ENCODE measurements at places on chromosomes 11 and 22.

- DNase-seq, result no peak
These were observed 219.9 kb downstream of the HIPK3 start for GRCh38 chr11:33476945-33477606.

GRCh38 chr11:94400050-94400449 lies 1.2 kb downstream of the GPR83 start:
- DNase-seq, result no peak

GRCh38 chr11:105268404-105269062 lies 129.0 kb upstream of the CARD18 start:
- no peak for DNase-seq

DNA sequence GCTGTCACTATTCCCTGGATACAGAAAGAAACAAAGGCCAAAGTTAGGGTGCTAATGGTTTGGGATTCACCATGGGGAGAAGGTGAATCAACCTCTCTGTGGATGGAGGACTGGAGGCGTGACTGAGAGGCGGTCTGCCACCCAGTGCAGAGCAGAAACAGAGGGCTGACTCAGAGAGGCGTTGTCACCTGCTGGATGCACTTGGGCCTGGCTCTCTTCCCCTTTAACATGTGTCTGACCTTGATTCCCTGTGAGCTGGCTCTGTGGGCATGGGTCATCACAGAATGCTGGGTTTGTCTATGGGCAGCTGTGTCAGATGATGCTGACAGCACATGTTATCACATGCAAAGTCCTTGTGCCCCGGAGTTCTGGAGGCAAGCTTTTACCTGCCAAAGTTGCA lies 75.9 kb downstream of the LDLRAD3 start:
- DNase-seq, result no peak

- no peak for DNase-seq
These were observed 51.4 kb downstream of the CDON start for GRCh38 chr11:126011265-126011664.

DNA sequence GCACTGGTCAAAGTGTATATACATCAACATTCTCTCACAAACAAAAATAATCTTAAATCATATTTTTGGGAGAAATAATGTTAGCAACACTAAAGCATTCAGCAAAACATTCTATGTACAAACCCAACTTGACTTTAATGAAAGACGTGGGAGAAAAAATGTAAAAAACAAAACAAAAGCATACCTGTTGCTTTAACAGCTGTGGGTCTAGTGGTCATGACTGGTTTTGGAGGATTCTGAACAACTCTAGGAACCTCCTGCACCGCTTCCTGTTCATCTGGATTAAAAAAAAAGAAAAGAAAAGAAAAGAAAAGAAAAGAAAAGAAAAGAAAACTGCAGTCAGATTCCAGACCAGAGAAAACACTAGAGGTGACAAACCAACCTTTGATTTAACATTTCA lies 2.1 kb downstream of the FNBP4 start:
- DNase-seq, result no peak

DNA sequence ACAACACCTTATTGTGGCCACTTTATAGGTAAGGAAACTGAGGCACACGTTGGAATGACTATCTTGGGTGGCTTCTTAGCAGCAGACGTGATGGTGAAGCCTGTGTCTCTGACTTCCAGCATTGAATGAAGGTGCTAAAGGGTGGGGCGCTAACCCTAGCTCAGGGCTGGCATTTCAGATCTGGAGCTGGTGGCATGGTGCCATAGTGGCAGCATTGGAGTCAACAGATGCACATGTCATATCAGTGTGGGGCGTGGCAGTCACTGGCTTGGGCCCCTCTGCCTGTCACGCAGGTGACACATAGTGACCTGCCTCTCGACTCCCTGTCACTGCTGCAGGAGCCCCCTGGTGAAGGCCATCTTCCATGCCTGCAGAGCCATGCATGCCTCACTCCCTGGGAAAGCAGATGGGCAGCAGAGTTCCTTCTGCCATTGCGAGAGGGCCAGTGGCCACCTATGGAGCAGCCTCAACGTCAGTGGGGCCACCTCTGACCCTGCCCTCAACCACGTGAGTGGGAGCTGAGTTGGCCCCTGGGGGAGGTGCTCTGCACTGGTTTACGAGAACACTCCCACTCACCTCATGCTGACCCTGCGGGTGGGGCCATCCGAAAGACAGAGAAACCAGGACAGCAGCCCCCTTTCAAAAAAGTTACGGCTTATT lies 14.8 kb downstream of the SHISA8 start:
- no peak for DNase-seq

GRCh38 chr22:43541462-43542407 lies 129.9 kb downstream of the MPPED1 start:
- DNase-seq, result no peak

GRCh38 chr11:16337421-16338213 lies 18.7 kb downstream of the SOX6 start:
- DNase-seq, result no peak

DNA sequence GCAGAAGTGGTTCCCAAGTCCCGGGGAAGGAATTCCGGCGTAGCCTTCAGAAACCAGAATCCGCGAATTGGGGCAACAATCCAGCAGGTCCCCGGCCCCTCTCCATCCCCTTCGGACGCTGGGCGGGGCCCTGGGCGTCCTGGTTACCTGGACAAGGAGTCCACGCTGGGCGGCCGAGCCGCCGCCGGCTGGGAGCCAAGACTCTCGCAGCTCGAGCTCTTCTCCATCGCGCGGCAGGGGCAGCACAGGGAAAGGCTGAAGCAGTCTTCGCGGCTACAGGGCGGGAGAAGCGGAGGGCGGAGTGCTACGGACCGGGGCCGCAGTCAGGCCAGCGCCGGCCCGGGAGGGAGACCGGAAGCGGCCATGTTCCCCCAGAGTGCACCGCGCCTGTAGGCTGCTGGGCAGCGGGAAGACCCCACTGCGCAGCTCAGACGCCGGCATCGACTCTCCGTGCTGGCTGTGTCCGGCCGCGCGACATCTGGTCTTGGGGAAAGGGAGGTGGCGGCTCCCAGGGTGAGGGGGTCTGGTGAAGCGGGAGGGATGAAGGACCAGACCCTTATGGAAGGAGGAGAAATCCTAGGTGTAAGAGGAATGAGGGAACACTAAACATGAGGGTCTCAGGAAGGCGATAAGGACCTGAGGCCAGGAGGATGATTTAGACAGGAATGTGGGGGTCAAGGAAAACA lies at the start of gene MTMR2:
Gene MTMR2 (minus strand): TSS at position 380 of the 686 bp plus-strand sequence. CDS start 153 bp downstream, at position 227.
- peak; percentile 44 for DNase-seq

DNA sequence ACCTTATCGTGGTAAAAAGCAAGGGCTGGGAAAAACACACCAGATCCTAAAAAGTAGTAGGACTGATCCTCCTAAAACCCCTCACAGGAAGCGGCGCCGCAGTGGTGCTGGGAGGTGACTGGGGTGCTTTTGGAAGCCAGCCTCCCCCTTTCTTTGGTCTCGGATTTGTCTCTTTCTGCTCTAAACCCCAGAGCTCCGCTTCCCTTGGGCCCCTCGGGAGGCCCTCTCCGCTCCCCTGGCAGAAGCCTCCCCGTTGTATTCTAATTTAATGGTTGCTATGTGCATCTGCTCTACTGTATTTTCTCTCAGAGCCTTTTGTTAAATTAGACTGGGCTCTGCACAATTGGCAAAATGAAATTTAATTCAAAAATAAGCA lies 587.7 kb downstream of the OPCML start:
- no peak for DNase-seq

GRCh38 chr11:122647736-122648275 lies 7.7 kb upstream of the UBASH3B start:
- no peak for DNase-seq

DNA sequence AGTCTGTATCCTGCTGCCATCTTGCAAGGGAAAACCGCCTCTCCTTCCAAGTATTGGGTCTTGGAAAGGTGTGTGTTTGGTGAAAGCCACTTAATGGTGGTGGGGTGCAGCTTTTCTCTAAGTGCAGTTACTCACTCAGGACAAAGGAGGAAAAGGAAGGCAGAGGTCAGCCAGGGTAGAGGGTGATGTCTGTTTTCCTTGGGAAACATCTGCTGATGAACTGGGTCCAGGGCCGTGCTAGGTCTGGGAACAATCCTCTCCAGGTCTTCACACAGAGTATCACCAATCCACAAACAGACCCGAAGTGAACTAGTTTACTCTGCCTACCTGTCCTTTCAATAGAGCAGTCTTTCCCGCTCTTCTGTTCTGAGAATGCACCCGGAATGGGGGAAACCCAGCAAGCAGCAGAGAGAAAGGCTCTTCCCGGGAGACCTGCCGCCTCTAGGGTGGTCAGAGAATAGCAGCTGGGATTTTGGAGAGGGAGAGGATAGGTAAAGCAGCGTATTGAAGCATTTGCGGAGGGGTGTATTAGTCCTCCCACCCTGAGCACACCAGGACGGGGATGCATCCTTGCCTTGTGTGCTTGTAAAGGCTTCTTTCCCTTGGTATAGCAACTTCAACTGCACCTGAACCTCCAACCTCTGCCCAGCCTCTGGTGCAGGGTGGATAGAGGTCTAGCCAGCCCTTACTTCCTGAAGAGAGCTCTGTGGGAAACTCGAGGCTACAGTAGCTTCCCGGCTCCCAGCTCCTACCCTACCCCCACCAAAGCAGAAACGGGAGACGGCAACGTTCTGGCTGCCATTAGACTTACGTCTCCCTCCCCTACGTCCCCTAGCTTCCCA lies 20.7 kb downstream of the LHFPL7 start:
- no peak for DNase-seq

DNA sequence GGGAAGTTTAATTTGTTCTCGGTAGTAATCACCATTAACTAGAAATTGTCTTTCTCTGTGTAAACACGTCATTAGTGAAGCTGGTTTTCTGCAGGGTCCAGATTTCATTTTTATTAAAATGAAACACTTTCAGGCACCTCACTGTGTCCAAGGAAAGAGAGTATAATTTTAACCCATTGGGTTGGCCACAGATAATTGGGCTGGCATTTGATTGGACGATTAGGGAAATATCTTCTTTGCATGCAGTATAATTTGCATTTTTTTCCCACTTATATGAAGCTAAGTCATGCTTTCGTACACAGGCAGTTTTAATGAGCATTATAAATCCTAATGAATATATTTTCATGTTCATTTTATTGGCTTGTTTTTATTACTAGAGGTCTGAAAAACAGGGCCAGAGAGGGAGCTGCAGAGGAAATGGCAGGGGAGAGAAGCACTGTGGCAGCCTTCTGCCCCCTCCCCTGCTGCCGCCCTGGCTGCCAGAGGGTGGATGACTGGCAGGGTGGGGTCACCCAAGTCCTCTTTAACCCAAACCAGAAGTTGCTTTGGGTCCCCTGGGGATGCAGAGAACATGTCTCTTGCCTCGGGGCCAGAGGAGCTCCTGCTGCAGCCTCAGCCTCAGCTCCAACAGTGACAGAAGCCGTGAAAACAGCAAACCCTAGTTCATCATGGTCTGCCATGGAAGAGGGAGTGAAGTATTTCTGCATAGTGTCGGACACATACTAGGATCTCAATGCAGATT lies 93.9 kb downstream of the PKNOX2 start:
- DNase-seq, result no peak

DNA sequence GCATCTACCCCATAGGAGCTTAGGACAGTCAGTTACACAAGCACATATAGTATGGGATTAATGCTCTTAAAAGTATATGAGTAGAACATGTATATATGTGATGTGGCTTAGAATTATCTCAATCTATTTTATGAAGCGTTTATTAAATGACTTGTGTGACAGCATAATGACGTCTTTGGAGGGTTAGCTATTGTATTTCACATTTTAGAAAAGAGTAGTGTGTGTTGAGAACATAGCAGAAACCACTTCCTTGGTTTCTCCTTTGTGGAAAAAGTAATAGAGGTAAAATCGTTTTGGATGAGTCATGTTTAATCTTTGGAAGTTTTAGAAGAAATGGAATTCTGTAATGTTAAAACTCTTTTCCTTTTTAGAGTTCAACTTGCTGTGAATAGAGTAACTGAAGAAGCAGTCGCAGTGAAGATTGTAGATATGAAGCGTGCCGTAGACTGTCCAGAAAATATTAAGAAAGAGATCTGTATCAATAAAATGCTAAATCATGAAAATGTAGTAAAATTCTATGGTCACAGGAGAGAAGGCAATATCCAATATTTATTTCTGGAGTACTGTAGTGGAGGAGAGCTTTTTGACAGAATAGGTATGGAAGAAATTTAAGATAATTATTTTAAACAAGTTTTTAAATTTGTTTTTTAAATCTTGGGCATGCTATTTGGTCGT lies 2.4 kb downstream of the CHEK1 start:
- DNase-seq, result no peak

DNA sequence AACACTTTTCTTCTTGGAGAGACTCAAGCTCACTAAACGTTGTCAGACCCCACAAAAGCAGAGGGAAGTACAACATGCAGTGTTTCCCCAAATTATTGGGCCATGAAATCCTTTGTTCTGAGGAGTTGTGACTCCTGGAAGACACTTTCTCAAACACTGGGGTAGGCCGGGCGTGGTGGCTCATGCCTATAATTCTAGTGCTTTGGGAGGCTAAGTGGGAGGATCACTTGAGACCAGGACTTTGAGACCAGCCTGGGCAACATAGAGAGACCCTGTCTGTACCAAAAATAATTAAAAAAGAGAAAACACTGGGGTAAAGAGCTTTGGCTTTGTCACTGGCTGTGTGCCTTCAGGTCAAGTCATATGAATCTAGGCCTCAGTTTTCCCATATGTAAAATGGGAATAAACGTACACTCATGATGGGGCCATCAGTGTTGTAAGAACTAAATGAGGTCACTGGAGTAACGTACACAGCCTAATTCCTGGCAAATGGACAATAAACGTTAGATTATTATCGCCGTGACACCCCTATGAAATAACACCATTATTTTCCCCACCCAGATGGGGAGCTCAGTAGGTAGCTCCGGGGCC lies 92.0 kb downstream of the RRM1 start:
- DNase-seq, result no peak

- DNase-seq, result no peak
These were observed 1422.9 kb downstream of the TBC1D22A start for GRCh38 chr22:48185071-48186055.

DNA sequence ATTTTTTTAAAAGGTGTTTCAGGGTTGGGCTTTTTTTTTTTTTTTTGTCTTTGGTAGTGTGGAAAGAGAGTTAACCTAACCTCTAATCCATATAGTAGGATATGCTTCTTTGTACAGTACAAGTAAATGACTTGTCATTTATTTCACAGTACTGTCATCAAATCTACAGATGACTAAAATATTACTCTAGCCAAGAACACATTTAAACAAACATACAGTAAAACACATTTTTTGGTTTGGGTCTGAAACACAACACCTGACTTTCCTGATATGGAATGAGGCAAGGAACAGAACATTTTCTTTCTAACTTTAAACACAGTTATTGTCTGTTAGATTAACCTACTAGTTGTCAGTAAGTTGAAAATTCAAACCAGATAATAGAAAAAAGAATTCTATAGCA lies 68.1 kb downstream of the IMMP1L start:
- DNase-seq, result no peak

- DNase-seq, result no peak
These were observed 23.4 kb upstream of the SHISAL1 start for GRCh38 chr22:44335903-44336803.

DNA sequence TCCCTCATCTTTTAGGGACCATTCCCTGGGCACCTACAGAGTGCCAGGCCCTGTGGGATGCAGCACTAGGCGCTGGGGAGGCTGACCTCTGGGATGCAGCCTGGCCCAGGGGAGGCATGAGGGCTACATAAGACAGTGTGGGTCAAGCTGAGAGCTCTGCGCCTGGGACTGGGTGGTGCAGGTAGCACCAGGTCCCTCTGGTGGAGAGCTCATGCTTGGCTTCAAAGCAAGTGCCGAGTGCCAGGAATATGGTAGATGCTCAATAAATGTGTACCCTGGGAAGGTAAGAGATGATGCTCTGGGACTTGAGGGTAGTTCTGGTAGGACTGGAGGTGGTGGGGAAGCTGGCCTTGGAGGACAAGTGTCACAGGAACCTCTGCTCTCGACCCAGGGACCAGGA lies 2.0 kb upstream of the MPPED1 start:
- no peak for DNase-seq

All from CD4-positive, alpha-beta T cell treated with Interferon gamma for 1 hour (primary cell).